Stimulated activated CD4-positive, alpha-beta T cell treated with anti-CD3 and anti-CD28 coated beads, Interleukin-1b, Interleukin-23, amount 100 ng/mL, for 1 hour (primary cell): ENCODE measurements at places on chromosomes 7 and 10.

DNA sequence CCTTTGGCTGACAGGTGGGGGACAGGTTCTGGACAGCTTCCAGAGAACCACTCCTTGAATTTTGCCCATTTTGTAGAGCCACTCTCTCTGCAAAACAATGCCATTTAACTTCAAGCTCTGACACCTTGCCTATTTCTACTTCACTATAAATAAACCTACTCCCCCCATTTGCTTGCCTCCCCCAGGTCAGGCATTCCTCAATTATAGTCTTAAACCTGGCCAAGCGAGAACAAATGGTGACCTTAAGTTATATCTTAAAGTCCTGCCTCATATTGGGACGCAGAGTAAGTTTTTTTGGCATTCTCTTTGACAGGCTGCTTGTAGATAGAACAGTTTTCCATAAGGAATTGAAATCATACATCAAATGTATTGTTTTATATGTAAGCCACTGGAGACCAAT, 706.9 kb downstream of the LRMDA start:
- no peak for DNase-seq

- no peak for DNase-seq
Measured at GRCh38 chr10:101451667-101452069, 97.7 kb downstream of the BTRC start.

DNA sequence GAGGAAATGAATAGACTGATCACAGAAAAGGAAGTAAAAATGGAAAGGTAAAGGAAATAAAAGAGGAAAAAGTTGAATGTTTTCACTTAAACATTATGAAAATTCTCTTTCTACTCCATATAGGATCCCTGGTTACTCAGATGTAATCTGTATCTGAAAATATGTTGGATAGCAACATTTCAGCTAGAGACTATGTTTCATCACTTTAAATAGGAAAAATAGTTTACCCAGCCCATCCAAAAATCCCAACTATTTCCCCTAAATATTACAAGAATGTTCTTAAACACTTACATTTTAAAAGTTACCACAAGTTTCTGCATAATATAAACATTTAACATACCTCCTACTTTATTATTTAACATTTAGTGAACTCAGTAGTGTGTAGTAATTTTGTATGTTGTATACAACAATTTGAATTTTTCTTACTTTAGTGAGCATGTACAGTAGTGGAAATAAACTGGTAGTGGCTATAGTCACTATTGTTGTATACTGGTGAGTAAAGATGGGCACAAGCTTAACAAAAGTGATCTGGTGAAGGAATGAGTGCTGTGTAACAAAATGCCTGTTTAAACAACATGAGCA, 27.1 kb downstream of the SLF2 start:
- DNase-seq = no peak

DNA sequence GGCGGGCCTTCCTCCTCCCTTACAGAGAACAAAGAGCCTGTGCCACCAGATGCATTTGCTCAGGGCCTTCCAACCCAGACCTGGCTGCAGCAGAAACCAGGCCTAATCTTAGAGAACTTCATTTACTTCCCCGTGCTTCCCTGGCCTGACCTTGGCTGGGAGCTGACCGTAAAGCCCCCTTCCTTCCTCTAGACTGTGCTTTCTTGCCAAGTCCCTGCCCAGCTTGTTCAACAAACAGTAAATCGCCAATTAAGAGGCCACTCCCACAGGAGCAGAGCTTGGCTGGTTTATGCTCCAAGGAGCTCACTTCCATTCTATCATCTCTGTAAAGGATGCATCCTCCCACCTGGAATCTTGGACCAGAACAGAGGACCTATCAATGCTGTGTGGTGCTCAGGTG, 110.9 kb downstream of the COL13A1 start:
- no peak for DNase-seq

- DNase-seq = no peak
Measured at GRCh38 chr10:119248681-119249080, 41.3 kb downstream of the GRK5 start.

GRCh38 chr10:125123476-125124114, 36.8 kb downstream of the CTBP2 start:
- DNase-seq = no peak

DNA sequence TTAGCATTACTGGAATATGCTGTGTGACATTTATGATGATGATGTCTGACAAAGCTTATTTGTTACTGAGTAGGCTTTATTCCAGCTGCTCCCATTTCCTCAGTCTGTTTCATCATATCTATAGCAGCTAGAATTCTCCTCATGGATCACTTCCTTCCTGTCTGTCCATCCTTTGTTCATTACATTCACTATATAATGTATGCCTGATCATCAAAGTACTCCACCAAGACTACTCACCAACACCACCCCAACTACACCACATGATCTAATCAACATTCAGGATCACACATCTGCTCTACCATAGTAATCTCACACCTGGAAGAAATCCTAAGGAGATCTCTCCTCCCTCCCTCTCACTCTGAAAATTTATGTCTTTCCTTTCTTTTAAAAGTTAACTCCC, 61.3 kb downstream of the APBB1IP start:
- DNase-seq = no peak

DNA sequence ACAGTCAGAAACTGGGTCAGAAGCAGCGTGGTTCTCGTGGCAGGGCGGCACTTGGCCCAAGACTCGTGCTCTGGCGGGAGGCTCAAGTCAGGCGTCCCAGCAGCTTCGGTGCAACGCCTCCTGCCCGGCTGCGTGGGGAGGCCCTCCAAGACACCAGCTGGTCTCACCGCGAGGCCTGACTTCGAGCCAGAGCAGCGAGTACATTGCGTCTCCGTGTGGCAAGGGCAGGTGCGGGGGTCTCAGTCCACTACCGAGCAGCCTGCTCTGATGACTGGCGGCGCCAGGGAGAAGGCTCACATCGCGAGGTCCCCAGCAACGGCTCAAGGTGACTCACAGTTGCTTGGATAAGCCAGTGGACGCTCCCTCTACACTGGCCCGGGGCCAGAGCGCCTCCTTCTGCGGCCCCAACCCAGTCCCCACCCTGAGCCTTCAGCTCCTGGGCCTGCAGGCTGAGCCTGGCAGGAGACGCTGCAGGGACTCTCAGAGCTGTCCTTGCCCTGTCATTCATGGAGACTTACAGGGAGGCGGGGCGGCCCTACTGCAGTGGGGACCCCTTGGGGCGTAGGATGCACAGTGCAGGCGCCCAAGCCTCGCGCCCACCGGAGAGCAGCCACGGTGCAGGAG, 41.9 kb upstream of the PRKAR1B start:
- no peak for DNase-seq

- no peak for DNase-seq
Measured at GRCh38 chr7:15459018-15459615, 102.7 kb downstream of the AGMO start.

DNA sequence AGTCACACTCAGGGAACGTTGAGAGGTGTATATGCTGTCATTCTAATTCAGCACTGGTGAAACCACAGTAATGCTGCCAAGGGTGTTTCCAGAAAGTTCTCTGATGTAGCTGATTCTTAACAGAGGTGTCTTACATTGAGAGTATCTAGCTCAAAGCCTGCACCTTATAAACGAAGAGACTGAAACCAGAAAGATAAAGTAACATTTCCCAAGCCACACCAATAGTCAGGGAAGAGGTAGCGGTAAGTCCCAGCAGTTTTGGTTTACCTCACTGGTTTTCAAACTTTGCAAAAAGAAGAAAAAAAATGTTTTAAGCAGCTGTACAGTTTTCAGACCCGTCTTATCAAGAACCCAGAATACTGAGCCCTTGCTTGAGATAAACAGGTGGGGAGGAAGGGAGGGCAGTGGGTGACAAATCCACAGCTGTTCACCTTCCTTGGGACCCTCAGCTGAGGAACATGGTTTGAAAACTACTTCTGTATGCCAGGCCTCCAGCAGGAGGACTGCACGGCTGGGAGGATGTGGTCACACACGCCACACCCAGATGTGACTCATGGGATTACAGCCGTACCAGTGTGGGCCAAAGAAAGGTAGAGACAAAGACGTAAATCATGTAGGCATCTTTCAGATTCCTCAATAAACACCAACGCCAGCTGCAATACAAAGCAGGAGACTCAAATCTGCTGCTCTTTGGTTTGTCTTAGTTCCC, 63.9 kb upstream of the GSDME start:
- DNase-seq = peak; percentile 25

DNA sequence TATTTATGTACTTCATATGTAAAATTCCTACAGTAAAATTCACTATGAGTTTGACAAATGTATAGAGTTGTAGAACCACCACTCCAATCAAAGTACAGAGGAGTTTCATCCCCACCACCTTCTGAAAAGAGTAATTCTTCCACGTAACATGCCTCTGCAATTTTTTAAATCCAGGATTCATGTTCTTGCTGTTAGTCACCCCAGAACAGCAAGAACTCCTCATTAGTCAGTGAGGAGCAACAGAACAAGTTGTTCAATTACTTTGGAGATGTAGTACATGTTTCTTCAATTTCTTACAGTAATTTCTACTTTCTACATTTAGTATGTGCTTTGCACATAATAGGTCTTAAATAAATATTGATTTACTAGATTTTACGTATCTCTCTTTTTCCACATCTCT, 248.1 kb downstream of the ABCA13 start:
- no peak for DNase-seq

- no peak for DNase-seq
Measured at GRCh38 chr10:131002031-131002861, 309.3 kb downstream of the TCERG1L start.

DNA sequence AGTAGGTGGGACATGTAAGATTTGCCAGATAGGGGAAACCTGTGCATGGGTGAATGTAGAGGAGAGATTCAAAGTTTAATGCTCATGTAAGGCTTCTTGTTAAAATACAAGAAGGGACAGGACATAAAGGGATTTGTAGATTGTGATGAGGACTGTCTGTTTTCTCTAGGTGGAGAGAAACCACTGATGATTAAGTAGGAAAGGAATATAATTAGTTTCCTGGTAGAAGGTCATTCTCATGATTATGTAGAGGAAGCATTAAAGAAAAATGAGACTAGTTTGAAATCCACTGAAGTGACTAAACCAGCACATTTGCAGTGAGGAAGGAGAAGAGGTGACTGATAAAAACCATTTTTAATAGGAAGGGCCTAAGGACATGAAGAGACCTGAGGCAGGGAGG, 19.6 kb upstream of the MACC1 start:
- no peak for DNase-seq

DNA sequence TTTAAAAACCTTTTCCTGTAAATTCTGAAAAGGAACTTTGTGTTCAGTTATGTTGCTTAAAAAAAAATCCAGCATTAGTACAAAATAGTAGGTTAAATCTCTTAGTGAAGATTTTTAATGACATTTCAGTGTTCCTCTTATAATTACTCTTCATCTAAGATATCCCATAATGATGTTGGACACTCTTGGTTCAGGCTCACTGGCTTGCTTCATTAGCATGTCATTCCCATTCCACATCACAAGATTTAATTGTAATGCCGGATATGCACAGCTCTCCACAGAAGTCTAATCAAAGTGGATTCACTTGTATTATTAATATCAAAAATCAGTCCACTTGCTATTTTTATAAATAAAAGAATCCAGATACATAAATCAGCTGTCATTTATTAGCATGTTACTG, 180.0 kb upstream of the MDFIC start:
- no peak for DNase-seq

DNA sequence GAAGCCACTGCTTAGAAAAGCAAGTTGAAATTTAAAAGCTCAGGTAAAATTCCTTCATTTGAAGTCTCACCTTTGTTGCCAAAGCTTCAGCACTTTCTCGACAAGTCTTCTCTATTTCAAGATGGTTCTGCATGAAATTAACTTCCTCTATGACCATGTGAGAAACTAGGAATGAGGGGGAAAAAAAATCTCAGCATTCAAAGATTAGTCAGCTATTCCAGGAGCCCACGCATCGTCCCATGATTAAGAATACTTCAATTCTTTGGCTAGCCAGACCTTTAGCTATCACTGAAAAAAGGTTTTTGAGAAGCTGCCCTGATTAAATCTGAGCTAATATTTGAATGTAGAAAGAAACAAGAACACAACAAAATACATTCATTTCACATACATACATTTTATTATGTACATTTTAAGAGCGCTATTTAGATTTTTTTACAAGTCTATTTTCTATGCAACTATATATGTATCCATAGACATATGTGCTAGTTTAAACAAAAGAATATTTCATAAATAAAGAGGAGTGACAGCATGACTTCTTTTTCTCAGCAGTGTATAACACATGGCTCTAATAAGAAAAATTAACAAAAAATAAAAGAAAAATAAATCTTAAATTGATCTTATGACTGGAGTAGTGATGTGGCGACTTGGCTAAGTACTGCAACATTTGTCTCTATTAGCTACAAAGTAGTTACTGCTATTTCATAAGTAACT, 44.8 kb downstream of the SHTN1 start:
- no peak for DNase-seq

- no peak for DNase-seq
Measured at GRCh38 chr7:22348379-22348778, 8.6 kb downstream of the RAPGEF5 start.

DNA sequence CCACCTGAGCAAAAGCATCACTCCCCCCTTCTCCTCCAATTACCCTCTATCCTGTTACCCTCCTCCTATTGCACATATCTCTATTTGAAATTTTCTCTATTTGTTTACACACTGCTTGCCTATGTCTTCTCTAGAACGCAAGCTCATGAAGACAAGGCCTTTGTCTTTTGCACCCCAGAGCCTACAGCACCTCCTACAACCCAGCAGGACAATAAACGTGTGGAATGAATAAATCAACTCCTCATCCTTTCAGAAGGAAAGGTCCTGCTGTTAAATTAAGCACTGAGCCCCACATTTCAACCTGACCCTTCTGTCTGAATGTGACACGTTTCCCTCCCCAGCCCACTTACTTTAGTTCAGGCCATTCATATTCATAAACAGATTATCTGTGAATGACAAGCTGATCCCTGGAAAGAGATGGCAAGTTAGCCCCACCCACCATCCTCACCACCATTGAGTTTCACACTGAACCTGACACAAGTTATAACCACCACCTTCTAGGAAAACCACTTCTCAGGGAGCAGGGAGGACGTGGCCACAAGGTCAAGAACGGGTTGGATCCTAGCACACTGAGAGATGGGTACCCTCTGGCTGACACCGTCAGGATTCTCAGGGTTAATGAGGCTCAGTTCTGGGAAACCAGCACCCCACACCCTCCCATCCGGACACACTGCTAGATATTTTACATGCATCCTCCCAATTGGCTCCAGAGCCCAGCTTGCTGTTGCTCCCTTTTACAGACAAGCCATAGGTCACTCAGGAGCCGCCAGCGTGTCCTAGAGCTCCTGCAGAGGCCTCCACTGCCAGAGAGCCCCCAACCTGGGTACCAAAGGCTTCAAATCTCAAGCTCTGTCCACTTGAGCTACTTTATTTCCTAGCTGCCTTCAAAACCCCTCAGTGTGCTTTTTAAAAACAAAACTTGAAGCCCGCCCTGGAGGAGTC, 934 bp downstream of the PRTFDC1 start:
- DNase-seq = no peak

DNA sequence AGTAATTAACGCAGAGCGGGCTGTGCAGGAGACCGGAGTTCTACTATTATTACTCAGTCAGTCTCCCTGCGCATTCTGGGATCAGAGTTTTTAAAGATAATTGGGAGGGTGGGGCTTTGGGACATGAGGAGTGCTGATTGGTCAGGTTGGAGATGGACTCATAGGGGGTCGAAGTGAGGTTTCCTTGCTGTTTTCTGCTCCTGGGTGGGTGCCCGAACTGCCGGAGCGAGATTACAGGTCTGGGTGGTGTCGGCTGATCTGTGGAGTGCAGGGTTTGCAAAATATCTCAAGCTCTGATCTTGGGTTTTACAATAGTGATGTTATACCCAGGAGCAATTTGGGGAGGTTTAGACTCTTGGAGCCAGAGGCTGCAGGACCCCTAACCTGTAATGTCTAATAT, 3.9 kb upstream of the LRRC27 start:
- DNase-seq = no peak

- no peak for DNase-seq
Measured at GRCh38 chr10:58813573-58813972, 300.9 kb downstream of the BICC1 start.

- DNase-seq = no peak
Measured at GRCh38 chr10:104288355-104288754, 19.4 kb downstream of the GSTO2 start.
